ENCODE measurements at places on chromosomes 11 and 22.

GRCh38 chr11:14029971-14030920 lies 67.7 kb downstream of the SPON1 start:
- DNase-seq, result peak; percentile 28

DNA sequence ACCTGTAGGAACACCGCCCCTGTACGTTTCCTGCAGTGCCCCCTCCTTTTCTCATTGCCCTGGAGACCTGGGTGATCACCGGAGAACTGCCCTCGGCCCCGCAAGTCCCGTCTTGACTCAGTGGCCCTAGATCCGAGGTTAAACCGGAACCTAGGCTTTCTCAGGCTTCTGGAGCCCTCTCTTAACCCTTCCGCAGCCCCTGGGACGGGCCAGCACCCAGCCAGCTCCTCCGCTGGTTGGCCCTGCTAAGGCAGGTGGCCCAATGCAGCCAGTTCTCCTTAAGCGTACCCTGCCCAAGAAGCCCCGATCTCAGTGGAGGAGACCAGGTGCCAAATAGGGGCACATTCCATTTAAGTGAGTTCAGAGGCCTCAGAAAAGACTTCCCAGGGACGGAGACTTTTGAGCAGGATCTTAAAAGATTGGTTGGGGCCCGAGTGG lies 776 bp downstream of the NLRX1 start:
- DNase-seq, result no peak

- DNase-seq, result no peak
Observed at GRCh38 chr11:111932611-111932950, 4.6 kb upstream of the DIXDC1 start.

DNA sequence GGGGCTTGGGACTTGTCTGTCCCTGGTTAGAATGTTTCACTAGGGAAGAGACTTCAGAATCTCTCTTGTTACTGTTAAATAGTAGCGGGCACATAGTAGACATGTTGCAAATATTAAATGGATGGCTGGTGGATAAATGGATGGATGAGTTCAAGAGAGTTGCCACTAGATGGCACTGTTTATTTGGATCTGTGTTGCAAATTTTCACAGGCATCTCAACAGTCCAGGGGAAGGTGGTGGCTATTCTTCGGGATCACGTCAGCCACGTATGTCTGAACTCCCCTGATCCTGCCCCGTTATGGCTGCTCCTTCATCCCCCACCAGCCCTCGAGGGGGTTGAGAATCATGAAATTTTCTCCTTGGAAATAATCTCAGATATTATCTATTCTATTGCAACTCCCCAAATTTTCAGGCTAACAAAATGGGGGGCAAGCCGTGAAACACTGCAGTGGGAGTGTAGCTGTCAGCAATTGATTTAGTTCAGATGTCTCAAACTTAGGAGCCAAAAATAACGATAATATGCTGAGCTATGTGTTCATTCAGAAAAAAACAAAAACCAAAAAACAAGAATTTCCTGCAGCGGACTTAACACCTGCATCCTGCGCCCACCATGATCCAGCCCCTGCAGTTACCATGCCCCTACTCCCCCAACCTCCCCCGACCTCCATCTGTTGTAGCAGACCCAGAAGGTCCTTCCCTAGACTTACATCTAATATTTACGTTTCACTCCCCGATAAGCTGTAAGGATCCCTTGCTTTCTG lies 29.1 kb upstream of the BIRC3 start:
- DNase-seq, result peak; percentile 33

- DNase-seq, result no peak
Observed at GRCh38 chr22:30077279-30077880, 2.9 kb upstream of the HORMAD2 start.

- DNase-seq, result no peak
Observed at GRCh38 chr11:60396799-60397198, 540 bp downstream of the MS4A14 start.

DNA sequence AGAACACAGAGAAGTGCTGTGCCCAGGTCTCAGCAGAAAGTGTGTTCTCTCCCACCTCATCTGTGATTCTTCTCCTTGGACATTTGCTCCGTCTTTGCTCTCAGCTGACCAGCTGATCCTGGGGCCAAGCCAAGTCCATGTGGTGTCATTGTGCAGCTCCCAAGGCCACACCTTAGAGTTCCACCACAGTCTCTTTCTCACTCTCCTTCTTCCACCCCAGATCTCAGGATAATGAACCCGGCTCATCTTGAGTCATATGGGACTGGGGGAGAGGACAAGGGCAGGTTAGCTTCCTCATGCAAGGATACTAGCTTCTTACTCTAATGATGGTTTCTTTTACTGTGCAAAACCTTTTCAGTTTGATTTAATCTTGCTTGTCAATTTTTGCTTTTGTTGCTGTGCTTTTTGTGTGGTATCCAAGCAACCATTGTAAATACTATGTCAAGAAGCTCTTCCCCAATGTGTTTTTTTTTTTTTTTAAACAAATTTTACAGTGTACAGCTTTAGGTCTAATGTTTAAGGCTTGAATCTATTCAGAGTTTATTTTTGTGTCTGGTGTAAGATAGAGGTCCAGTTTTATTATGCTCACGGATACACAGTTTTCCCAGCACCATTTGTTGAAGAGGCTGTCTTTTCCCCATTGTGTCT lies 75.0 kb upstream of the OR4B1 start:
- DNase-seq, result no peak

GRCh38 chr11:27857588-27857987 lies 157.3 kb upstream of the BDNF start:
- DNase-seq, result no peak

GRCh38 chr11:61921446-61921845 lies 4.1 kb upstream of the RAB3IL1 start:
- no peak for DNase-seq

- peak; percentile 43 for DNase-seq
Observed at GRCh38 chr11:33362051-33362910, 105.1 kb downstream of the HIPK3 start.

DNA sequence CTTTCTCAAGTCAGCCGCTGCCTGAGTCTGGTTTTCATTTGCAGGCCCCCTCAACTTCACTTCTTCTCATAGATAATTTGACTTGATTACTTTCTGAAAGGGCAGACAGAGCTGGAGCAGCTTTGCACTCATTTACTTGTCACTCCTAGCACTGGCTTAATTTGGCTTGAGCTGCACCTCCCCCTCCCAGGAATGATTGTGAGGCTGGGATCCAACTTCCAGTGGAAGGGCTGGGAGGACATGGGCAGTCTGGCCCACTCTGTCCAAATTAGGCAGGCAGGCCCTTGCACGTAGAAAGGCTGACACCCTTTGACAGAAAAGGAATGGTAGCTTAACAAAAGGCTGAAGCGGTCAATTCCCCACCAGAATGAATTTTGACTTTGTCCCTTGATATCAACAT lies 453.9 kb downstream of the ETS1 start:
- DNase-seq, result no peak

GRCh38 chr22:37283393-37283937 lies 1.2 kb downstream of the CYTH4 start:
- no peak for DNase-seq

DNA sequence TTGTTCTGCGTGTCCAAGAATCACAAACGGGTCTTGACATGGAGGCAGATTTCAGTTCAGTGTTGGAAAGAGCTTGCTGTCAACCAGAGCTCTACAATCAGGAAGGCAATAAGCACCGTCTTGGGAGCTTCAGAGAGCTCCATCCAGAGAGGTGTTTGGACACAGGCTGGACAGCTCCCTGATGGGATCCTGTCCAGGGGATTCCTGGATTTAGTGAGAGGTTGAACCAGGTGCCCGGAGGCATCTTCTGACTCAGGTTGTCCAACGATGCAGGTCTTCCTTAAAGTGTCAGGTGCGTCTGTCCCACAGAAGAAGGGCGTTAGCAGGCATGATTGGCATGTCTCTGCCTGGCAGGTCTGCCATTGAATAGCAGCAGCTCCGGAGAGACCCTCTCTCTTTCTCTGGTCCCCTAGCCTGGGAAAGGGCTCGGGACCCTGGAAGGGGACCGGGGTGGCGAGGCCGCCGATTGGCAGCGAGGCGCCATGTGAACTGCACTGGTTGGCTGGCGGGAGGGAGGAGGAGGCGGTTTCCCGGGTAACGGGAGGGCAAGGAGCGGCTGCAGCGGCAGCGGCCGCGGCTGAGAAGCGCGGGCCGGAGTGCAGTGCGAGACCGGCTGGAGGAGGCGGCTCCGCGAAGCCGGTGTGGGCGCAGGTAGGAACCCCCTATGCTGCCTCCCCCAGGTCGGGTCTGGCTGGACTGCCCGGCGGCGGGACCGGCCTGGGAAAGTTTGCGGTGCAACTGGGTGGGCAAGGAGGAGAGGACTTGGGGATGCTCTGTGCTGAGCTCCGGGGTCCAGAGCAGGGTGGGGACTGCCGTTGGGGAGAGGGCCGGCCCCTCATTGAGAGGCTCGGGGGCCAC lies 104.1 kb upstream of the E2F8 start:
- no peak for DNase-seq

GRCh38 chr11:17163291-17163690 lies 44.5 kb downstream of the PIK3C2A start:
- no peak for DNase-seq

GRCh38 chr11:90326647-90327046 lies 103.8 kb upstream of the CHORDC1 start:
- DNase-seq, result no peak

GRCh38 chr11:96179905-96180304 lies 163.1 kb downstream of the MAML2 start:
- no peak for DNase-seq

GRCh38 chr11:108788565-108789199 lies 123.8 kb downstream of the DDX10 start:
- no peak for DNase-seq
